ENCODE measurements at places on chromosomes 16 and 17.

DNA sequence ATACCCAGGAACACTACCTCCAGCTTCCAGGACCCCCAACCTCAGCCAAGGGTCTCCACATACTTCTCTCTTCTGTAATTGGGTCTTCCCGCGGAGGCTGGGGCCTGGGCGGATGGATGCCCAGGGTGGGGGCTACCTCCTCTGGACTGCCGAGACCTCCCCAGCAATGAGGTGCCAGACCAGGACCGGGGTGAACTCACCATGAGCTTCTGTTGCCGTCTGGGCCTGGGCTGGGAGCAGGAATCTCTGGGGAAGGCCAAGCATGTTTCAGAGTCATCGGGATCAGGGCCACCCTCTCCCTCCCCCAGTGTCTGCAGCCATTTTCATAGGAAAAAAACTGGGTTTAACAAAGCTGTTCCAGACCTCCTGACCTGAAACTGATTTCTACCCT lies 10.3 kb upstream of the BAHCC1 start:
- DNase-seq: no peak

- peak; percentile 62 for DNase-seq
Measured at GRCh38 chr16:4489030-4489429, 12.8 kb downstream of the HMOX2 start.

DNA sequence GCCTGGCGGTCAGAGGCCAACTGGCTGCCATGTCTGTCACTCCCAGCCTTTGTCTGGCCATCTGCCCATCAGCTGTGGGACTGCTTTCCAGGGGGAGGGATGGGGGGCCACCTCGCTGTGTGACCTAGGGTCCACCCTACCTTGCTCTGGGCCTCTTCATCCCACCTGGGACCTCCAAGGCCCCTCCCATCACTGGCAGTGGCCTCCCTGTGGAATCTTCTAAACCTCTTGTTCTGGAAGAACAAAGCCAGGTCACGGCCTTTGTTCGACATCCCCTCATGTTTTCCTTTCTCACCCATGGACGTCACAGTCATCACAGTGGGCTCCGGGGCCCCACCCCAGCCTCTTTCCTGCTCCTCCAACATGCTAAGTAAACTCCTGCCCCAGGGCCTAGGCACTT lies 24.0 kb downstream of the SPNS2 start:
- DNase-seq: no peak

GRCh38 chr17:19391432-19391831 lies 4.4 kb upstream of the MFAP4 start:
- no peak for DNase-seq

DNA sequence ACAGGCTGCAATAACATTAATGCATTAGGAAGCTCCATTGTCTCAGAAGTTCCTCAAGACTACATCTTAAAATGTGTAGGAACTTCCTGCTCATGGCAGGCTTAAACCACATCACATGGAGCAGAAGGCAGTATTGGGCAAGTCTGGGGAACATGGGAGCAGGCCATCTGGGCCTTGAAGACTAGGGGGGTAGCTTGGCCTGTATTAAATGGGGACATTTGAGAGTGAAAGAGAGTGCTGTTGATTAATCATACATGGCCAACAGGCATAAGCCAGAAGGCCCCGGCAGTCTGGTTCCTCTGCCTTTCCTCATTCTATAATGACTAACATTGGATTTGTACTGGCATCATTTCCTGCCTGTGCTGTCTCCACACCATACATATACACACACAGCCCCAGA lies 25.2 kb upstream of the SLC5A11 start:
- no peak for DNase-seq

GRCh38 chr17:19768046-19768782 lies 20.1 kb upstream of the ALDH3A1 start:
- no peak for DNase-seq

GRCh38 chr17:72931635-72932034 lies 160.9 kb downstream of the SLC39A11 start:
- no peak for DNase-seq

GRCh38 chr16:54285414-54286089 lies 1.0 kb downstream of the IRX3 start:
- DNase-seq: no peak

DNA sequence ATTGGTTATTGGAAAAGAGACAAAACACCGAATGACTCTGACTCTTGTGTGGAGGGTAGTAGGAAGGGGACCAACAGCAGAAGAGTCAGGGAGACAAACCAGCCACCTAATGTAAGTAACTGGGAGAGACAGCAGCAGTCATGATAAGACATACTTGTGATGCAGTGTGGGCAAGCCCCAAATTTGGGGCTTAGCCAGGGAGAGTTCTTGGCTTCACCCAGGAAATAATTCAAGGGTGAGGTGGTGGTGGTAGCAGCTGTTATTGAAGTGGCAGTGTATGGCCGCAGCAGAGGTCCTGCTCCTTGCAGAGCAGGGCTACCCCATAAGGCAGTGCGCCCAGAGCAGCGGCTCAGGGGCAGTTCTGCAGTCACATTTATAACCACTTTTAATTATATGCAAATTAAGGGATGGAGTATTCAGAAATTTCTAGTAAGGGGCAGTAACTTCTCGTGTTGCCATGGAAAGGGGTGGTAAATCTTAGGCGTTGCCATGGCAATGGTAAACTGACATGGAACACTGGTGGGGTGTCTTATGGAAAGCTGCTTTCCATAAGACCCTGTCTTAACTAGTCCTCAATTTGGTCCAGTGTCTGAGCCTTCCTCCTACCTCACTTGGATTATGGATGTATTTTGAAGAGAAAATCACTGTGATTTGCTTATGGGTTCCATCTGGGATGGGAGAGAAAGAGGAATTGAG lies 317.1 kb downstream of the PHKB start:
- no peak for DNase-seq

DNA sequence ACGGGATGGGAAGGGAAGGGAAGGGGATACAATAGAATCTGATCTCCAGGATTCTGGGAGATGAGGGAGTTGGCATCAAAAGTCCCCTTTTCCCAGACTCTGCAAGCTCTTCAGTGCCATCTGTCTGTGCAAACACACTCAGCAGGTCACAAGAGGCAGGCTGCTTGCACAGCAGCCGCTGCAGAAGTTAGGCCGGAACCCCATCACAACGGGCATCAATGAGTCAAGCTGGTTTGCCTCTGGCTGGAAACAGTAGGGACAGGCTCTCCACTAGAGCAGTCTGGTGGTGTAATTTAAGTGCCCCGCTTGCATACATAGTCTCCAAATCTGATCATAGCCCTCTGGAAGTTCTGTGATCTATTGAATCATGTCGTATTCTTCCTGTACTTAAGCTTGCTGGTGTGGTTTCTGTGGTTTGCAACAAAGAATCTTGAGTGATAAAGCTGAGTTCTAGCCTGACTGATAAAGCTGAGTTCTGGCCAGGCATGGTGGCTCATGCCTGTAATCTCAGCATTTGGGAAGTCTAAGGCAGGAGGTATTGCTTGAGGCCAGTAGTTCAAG lies 33.7 kb upstream of the KDM8 start:
- DNase-seq: peak; percentile 25

- DNase-seq: no peak
Measured at GRCh38 chr17:46163929-46164594, 29.2 kb downstream of the KANSL1 start.

GRCh38 chr16:1723450-1724147 lies 17.6 kb downstream of the MAPK8IP3 start:
- no peak for DNase-seq

GRCh38 chr17:55411463-55411855 lies 10.2 kb downstream of the MMD start:
- DNase-seq: no peak

DNA sequence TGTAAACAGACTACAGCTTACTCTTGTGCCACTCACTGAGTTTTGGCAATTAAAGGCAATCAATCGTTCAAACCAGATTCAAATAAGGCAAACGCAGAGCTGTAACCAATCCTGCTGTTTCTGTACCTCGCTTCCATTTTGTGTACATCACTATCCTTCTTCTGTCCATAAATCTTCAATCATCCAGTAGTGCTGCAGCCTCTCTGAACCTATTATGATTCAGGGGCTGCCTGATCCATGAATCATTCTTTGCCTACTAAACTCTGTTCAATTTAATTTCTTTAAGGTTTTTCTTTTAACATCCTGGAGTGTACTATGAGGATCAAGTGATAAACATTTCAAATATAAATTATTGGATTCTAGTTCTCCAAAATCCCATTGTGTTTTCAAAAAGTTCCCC lies 93.9 kb downstream of the CEP112 start:
- DNase-seq: peak; percentile 15

DNA sequence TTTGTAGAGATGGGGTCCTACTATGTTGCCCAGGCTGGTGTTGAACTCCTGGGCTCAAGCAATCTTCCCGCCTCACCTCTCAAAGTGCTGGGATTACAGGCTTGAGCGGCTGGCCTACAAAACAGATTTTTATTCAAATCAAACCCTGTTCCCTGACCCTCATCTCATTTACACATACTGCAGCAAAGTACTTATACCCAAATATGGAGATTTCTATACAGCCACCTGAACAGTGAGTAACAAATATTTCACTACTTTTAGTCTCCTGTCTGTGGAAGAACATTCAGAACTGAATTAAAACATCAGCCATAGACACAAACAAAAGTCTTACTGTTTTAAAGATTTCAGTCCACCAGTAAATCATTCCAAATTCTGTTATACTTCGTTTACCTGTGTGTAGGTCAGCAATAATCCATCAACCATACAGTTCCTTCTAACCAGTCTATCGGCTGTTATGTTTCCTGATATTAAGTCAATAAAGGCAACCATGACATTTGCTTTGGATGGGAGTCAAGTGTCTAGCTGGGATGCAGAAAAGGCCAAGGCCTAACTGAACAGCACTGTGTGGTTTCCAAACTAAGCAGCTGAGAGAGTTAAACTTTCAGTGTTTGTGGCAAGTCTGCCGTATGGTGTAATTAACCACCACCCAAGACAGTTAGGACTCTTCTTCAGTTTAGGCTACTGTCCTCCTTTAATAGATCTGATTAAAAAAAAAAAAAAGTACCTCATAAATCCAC lies 22.3 kb downstream of the ERN1 start:
- DNase-seq: no peak

DNA sequence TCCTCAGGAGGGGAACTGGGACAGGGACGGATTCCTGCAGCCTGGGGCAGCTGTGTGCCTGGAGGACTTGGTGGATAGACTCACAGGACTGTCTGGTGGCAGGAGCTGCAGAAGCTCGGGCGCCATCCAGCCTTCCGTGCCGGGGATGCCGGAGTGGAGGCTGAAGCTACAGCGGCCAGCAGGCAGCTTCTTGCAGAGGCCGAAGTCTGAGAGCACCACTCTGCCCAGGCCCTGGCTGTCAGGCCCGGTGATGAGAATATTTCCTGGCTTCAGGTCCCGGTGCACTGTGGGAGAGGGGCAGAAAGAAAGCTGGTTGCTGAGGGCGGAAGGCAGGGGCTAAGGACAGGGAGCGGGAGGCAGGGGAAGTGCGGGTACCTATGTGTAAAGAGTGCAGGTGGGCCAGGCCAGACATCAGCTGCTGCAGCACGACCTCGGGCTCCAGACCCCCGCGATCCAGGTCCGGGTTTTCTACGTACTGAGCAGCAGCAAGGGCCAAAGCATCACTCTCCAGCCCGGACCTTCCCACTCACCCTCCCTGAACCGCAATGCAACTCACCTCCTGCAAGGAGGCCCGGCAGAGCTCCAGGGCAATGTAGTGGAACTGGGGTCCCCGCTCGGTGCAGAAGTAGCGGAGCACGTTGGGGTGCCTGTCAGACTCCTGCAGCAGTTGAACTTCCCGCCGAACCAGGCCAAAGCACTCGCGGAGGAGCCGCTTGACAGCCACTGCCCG lies 16.1 kb downstream of the PLK1 start:
- no peak for DNase-seq

DNA sequence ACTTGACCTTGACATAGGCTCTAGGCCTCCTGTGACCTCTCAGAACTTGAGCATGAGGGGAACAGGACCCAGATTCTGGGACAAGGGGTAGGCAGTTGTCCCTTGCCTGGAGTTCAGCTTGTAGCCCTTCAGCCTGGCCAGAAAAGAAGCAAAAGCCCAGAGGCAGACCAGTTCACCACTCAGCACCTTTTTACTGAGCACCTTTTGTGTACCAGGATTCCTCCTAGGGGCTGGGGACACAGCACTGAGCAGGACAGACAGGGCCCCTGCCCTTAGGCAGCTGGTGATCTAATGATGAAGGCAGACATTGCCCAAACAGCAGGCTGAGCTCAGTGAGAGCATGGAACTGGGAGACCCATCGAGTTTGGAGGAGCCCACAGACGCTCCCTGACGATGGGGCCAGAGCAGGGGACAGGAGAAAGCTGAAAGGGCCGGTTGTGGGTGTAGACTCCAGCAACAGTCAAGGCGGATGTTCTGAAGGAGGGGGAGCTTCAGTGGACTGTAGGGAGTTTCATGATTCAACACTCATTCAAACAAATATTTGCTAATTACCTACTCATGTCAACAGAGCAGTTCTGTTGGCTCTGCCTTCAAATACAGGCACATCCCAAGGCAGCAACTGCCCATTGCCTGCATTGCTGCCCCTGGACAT lies 32.0 kb downstream of the SBK1 start:
- DNase-seq: no peak

DNA sequence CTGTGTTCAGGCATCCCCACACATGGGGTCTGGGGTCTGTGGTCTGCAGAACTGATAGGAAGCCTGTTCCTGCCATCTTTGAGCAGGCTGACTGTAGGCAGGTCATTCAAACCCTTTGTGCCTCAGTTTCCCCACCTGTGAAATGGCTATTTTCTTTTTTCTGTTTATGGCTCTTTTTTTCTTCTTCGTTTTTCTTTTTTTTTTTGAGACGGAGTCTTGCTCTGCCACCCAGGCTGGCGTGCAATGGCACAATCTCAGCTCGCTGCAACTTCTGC lies 72.5 kb downstream of the ABCC6 start:
- no peak for DNase-seq

GRCh38 chr17:83036193-83036592 lies 43.2 kb upstream of the METRNL start:
- DNase-seq: no peak

- DNase-seq: no peak
Measured at GRCh38 chr16:29658705-29659104, 4.3 kb upstream of the SPN start.

- DNase-seq: no peak
Measured at GRCh38 chr17:75124041-75124818, 7.3 kb downstream of the NT5C start.

GRCh38 chr17:7684851-7685532 lies 2.3 kb downstream of the TP53 start:
- DNase-seq: no peak

DNA sequence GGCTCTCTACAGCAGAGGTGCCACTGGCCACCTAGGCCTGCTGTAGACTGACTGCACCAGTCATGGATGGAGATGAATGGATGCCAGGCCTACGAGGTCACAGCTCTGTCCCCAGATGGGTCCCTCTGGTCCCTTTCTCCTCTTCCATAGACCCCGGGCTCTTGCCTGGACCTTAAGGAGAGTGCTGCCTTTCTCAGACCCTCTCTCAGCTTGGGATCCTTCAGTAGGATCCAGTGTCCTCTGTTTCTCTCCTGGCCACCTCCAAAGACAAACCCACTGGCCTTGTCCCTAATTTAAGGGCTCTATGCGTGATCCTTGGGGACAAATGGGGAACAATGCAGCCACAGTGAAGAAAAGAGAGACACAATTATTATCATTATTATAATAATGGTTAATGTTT lies 189.3 kb upstream of the C16orf82 start:
- no peak for DNase-seq

GRCh38 chr16:54846766-54847165 lies 83.9 kb upstream of the IRX5 start:
- DNase-seq: no peak

Data from fibroblast of skin of left biceps (primary cell).